Activated CD4-positive, alpha-beta T cell treated with anti-CD3 and anti-CD28 coated beads, Interleukin-10, Interleukin-2, amounts not matched to agents 100 ng/mL and 50 ng/mL, durations not matched to agents 16 hours and 8 hours (primary cell): ENCODE measurements at places on chromosomes 13 and 19.

DNA sequence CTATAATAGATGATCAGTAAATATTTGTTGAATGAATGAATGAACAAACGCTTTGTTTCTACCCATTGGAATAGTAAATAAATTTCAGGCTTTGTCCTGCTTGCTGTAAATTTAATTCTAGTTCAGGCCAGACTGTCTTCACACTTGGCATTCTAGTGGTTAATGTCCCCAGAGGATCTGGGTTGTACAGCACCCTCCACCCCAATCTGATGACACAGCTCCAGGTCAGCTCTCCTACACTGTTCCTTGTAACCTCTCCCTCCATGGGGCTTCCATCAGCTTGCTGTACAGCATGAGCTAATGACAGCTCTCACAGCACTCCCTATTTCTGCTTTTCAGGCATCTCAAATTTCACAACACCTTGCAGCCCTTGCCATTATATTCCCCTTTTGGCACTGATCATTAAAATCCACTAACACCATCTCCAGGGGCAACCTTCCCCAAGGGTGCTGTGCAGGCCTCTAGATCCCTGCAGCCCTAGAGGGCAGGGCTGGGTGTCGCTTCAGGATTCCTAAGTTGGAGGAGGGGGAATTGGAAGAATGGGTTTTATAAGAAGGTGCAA is 12.7 kb upstream of the KL start:
- no peak for DNase-seq

- DNase-seq, result no peak
Measured at GRCh38 chr19:53908935-53909415, at the start of gene CACNG7. CACNG7 (plus strand) TSS chr19:53909278; CDS start chr19:53912832, 3,554 bp downstream.

GRCh38 chr19:41870401-41870873 is 6.6 kb upstream of the CD79A start:
- peak; percentile 34 for DNase-seq

DNA sequence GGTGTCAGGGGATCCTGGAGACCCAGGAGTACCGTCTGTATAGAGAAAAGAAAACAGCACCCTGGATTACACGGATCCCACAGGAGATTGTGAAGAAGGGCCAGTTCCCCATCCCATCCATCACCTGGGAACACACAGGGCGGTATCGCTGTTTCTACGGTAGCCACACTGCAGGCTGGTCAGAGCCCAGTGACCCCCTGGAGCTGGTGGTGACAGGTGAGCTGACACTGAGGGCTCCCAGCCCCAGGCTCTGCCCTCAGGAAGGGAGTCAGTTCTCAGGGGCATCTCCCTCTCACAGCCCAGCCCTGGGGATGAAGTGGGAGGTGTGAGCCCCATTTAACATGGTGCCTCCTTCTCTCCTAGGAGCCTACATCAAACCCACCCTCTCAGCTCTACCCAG is 1.3 kb downstream of the LILRA1 start:
- no peak for DNase-seq

GRCh38 chr13:32610977-32611376 is 24.7 kb downstream of the PDS5B start:
- no peak for DNase-seq

GRCh38 chr13:26377038-26377437 is 123.1 kb downstream of the CDK8 start:
- no peak for DNase-seq

GRCh38 chr13:59809564-59809963 is 354.2 kb downstream of the DIAPH3 start:
- no peak for DNase-seq

GRCh38 chr13:44903574-44903985 is 85.7 kb downstream of the NUFIP1 start:
- no peak for DNase-seq

- DNase-seq, result no peak
Measured at GRCh38 chr13:44865722-44866410, 123.4 kb downstream of the NUFIP1 start.

DNA sequence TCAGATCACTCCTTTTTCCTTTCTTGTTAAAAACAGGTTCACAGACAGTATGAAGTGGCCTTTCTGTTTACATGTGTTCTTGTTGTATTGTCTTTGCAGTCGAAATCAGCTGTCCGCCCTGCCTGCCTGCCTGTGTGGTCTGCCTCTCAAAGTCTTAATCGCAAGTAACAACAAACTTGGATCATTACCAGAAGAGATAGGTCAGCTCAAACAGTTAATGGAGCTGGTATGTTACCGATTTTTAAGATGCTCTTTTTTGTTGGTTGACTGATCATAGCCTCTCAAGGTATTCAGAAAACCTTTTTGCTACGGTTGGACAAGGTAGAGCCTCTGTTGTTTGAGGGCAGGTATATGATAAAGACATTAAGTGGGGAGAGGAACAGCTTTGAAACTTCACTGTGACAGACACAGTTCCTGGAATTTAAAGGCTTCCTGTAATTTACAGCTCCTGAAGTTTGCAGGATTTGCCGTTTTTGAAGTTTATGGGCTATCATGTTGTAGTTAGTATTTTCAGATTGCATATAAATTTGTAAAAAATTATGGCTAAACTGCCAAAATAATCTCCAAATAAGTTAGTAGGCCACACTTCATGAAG is 116.1 kb downstream of the LRCH1 start:
- DNase-seq, result no peak

DNA sequence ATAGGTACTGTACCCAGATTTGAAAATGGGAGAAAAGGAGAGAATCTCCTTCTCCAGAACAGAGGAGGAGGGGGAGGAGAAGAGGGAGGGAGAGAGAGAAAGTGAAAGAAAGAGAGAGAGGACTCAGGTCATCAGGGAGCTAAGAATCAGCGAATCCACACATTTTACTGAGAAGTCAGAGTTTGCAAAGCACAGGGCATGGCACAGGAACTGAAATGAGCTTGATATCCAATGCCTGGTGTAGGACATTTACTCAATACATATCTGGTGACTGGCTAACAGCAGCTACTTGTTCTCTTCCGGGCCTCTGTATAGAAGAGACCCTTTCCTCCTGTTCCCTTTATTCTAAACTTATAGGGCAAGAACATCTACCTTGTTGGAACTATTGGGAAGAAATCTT is 375.1 kb downstream of the KLF5 start:
- no peak for DNase-seq

DNA sequence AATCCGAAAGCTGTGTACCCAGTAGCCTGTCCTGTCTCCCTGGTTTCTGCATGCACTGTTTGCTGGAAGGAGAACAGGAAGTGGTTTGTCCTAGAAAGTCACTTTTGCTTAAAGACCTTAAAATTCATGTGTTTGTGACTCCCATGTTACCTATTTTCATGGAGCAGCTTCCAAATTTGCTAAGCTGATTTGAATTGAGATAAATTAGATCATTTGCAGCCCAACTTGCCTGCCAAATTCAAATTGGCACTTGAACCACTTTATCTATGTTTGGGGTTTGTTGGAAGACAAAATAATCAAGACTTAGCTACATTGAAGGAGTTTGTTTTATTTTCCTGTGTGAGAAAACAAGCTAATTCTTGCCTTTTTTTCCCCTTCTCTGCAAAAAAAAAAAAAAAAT is 532.5 kb downstream of the DIAPH3 start:
- DNase-seq, result no peak

DNA sequence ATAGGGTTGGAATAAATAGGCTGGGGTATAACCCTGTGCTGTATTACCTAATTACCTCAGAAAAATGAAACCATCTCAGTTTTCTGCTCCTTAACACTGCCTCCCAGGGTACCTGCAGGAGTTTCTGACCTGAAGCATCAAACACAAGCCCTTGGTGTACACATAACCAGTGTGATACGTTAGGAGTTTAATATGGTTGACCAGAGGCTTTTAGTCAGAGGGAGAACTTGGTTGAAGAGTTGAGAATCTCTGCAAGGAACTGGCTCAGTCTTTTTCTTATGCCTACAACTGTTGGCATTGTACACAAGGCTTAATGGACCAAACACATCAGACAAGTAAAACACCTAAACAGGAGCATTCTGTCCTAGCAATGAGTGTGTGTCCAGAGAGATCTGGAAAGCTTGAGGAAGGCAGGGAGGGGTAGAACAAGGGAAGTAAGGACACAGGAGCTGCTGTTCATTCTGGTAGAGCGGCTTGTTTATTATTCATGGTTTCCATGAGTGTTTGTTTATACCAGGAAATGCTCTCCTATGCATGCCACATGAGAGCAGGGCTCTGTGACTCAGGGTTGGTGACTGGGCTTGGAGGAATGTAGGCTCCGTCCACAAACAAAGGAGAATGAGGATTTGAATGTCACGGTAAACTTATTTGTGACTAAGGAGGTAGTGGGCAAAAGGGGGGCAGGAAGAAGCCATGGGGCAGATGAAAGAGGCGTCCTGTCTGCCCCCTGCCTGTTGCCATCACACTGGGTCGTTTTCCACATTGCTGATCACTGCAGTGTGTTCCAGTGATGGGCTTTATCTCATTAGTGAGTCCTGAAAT is 11.9 kb upstream of the SPATA13 start:
- DNase-seq, result no peak

GRCh38 chr13:36143738-36144137 is 12.6 kb upstream of the DCLK1 start:
- DNase-seq, result no peak

GRCh38 chr13:49806126-49806536 is 13.6 kb upstream of the KPNA3 start:
- no peak for DNase-seq

GRCh38 chr13:51003642-51004041 is 94.1 kb downstream of the RNASEH2B start:
- no peak for DNase-seq

GRCh38 chr13:42384265-42384664 is 112.3 kb downstream of the AKAP11 start:
- DNase-seq, result no peak

- peak; percentile 23 for DNase-seq
Measured at GRCh38 chr19:40578442-40578908, 1.8 kb downstream of the SHKBP1 start.

DNA sequence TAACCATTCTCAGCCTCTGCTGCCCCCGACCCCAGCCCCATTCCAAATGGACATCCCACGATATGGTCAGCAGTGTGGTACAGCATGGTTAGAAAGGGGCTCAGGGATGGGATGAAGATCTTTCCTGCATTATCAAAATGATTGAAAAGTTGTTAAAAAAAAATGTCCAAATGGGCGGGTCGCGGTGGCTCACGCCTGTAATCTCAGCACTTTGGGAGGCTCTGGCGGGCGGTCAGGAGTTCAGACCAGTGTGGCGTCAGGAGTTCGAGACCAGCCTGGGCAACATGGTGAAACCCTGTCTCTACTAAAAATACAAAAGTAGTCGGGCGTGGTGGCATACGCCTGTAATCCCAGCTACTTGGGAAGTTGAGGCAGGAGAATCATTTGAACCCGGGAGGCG is 54.3 kb upstream of the ZNF254 start:
- DNase-seq, result no peak

DNA sequence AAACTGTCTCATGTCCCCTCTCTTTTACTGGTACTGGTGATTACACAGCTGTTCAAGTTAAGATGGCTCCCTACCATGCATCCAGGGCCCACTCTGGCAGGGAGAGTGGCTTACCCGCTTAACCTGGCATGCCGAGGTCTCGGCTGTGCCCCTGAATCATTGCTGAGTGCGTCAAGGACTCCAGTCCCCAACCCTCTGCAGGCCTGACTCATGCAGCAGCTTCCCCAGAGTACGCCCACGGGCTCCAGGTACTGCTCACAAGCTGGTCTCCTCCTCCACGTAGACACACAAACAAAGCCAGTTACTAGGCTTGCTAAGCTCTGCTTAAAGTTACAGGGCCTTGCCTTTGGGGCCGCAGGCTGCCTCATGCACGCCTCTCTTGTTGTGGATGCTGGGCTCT is 447.4 kb downstream of the COG6 start:
- peak; percentile 89 for DNase-seq

GRCh38 chr13:46667687-46668281 is 114.8 kb downstream of the LRCH1 start:
- DNase-seq, result peak; percentile 69

DNA sequence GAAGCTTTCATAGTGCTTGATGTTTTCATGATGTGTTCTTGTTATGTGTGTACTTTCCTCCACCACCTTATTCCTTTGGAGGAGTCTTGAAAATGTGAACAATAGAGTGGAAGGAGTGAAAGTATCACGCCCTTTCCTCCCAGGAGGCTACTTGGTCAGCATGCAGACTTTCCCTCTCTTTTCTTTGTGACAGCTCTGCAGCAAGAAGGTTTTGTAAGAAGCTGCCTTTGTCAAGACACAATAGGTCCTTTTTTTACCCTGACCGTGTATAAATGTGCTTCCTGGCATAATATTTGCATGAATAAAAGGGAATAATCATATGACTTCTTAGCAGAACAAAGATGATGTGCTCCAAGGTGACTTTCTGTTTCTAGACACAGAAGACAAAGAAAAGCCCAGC is 882.6 kb upstream of the SLITRK5 start:
- DNase-seq, result no peak

DNA sequence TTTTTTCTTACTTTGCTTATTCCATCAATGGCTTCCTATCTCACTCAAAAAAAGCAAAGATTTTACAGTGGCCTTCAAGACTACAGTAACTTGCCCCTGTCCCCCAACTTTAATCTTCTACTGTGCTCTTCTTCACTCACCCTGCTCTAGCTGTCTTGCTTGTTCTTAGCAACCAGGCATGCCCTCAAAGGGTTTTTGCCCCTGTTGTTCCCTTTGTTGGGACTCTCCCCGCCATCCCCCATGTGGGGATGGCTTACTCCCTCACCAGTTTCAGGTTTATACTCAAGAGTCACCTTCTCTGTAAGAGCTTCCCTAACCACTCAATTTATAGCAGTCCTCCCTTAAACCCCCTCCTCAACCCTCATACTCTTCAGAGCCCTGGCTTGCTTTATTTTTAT is 5.4 kb downstream of the MTMR6 start:
- DNase-seq, result peak; percentile 47

GRCh38 chr19:2355168-2356035 is 4.7 kb upstream of the TMPRSS9 start:
- no peak for DNase-seq

- DNase-seq, result no peak
Measured at GRCh38 chr19:4981681-4981958, 12.7 kb downstream of the KDM4B start.

- no peak for DNase-seq
Measured at GRCh38 chr13:107266657-107267056, 698.7 kb upstream of the ARGLU1 start.

- no peak for DNase-seq
Measured at GRCh38 chr13:28618230-28618994, 40.5 kb upstream of the POMP start.

- no peak for DNase-seq
Measured at GRCh38 chr13:95954266-95954665, 98.9 kb downstream of the UGGT2 start.

GRCh38 chr13:72559716-72560115 is 167.7 kb downstream of the MZT1 start:
- no peak for DNase-seq

DNA sequence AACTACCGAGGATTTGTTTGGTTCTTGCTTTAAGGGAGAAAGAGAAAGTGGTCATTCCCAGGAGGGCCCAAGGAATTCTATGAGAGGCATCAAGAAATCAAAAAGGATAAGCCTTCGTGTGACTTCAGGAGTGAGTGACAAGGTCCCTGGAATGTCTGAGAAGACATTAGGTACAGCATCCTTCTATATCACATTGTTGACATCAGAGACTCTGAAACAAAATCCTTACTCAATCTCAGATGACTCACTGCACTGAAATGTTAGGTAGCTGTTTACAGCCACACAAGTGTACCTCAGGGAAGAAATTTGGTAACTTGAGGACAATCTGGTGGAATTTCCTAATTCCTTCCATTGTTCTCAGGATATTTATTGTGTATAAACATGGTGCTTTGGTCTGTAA is 7.9 kb upstream of the LGALS14 start:
- no peak for DNase-seq

- DNase-seq, result peak; percentile 93
Measured at GRCh38 chr13:50365408-50366391, 350.5 kb downstream of the KCNRG start.
